NCI-H2081 (cell line): ENCODE measurements at places on chromosomes 3 and 15.
A peak's percentile ranks its signal among the peaks of the same experiment; 100 is the strongest.

- DNase-seq = no peak
These were observed 509.7 kb downstream of the TUSC7 start for GRCh38 chr3:117219296-117219695.

GRCh38 chr15:75640483-75641178 is 607 bp upstream of the IMP3 start:
- DNase-seq = peak; percentile 49

DNA sequence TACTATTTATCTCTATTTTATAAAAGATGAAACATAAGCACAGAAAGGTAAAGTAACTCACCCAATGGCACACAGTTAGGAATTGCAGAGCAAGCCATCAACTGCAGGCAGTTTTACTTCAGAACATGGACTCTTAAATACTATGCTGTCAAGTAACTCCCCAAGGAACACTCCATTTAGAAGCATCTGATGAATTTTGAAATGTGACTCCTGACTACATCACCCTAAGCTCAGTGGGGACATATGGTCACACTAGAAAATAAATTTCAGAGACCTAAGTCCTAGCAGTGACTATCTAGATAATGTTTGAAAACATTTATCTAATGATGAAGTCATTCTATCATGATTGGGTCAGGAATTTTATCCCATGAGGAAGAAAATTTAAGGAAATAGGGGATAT is 272.8 kb upstream of the ARRDC4 start:
- no peak for DNase-seq

DNA sequence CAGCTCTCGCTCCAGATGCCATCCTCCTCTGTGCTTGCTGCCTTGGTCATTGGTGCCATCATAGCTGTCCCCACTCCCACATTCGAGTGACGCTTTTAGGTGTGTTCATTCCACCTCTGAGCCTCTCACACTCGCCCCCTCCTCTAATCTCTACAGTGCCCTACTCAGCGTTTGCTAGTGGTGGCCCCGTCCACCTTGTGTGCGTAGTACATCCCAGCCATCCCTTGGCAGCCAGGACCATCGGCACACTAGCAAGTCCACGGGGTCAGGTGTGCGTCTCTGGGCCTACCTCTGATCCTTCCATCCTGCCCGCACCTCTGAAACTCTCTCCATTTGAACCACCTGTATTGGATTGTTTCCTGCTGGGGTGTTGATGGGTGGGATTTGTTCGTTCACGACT is 54.2 kb upstream of the RGMA start:
- no peak for DNase-seq

- no peak for DNase-seq
These were observed 174.7 kb downstream of the IGF1R start for GRCh38 chr15:98823012-98823458.

DNA sequence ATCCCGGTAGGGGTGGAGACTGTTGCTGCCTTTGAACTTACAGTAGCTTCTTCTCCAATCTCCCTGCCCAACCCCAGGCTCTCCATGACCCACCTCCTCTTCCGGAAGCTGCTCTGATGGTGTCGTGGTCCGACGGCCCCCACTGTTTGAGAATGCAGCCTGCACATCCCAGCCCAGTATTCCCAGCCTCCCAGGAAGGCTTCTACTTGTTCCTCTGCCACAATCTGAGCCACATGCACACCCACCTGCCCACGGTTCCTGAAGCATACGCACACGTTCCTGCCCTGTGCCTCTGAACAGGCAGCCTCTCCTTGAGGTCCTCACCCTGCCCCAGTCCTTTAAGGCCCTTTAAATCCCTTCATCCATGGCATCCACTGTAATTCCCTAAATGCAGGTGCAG is 57.4 kb downstream of the ABTB1 start:
- no peak for DNase-seq

GRCh38 chr3:150296123-150296735 is 111.9 kb upstream of the TSC22D2 start:
- DNase-seq = no peak

DNA sequence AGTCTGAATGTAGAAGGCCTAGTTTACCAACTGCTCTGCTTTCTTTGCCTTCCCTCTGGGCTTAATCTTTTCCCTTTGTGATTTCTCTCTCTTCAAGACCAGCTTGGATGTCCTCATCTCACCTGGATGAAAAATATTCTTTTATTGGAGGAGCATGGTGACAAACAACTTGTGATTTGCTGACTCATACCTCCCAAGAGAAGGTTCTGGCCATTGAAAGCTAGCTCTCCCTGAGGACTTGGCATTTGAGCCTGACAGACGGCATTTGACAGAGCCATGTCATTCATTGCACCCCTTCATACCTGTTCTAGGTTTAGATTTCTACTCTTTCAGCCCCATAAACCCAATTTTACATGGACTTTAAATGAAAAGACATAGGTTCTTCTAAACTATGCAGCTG is 33.3 kb downstream of the ATG7 start:
- no peak for DNase-seq

DNA sequence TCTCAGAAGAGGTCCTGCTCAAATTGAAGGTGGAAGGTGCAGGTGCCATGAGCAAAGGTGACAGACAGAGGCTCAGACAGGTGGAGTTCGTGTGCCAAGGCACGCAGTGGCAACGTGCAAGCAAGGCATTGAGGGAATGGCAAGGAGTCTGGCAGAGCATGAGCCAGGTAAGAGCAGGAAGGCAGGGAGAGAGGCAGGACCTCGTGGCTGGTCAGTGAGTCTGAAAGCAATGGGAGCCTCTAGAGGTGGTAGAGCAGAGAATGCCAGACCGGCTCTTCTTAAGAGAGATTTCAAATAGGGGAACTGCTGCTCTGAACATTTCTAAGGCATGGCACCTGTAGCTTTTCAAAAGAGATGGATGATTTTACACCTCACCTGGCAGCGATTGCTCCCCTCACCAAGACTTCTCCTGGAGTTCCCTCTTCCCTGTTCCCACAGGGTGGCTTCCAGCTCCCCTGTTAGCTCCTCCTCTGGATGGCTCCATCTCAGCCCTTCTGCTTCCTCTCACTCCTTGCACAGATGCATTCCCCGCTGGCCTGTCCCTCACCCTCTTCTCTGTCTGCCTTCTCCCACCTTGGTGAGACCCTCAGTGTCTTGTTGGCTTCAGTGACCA is 2.7 kb downstream of the MYO5C start:
- DNase-seq = no peak

GRCh38 chr3:45064512-45065372 is 38.6 kb downstream of the CLEC3B start:
- no peak for DNase-seq

DNA sequence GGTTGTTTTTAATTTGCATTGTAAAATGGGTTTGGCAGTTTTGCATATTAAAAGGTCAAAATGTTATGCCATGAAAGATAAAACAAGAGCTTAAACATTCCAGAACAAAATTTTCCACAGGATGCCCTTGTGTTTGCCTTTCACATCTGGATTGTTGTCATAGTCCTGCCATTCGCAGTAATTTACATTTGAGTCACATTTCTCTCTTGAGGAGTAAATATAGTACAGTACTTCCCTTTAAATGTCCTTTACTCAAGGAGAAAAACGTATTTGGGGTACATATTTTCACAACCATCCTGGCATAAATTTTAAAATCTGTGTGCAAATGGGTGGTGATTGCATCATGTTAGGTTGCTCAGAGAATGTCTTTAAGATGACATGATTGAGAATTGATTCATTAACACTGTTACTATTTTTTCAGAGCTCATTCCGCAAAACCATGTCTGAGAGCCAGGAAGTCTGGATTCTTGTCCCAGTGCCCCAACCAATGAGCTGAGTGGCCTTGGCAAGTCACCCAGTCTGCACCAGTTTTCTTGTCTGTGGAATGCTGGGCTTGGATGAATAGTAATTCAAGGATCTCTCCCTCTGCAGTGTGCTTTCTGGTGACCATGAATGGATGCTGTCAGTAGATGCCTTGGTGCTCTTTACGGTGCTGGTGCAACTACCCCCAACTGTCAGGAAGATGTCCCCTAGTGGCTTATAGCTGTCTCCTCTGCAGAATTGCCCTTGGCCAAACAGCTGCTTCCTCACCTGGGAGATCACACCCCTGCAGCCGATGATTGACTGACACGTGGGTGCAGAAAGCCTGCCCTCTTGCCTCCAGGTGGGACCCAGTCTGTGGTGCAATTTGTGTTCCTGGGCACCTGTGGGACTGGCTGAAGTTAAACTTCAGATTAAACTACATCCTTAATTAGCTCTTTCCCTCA is 43.0 kb downstream of the ABHD5 start:
- DNase-seq = no peak

DNA sequence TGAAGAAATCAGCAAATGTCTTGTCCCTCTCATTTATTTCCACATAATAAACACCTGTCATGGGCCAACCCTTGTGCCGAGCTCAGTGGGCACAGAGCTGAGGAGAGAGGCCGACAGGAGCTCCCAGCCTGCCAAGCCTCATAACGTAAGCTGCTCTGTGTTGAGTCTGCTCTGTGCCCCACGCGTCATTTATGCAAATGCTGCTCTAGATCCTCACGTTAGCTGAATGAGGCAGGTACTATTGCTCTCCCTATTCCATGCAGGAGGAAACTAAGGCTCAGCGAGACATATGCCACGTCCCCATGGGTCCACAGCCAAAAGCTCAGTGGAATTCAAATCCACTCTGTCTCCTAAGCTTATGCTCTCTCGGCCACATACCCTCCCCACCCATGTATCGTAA is 41.5 kb downstream of the EFCAB12 start:
- DNase-seq = no peak

GRCh38 chr3:62665627-62666437 is 209.4 kb downstream of the CADPS start:
- DNase-seq = peak; percentile 60

- DNase-seq = no peak
These were observed 176.1 kb upstream of the ZPLD1 start for GRCh38 chr3:102258666-102259227.

DNA sequence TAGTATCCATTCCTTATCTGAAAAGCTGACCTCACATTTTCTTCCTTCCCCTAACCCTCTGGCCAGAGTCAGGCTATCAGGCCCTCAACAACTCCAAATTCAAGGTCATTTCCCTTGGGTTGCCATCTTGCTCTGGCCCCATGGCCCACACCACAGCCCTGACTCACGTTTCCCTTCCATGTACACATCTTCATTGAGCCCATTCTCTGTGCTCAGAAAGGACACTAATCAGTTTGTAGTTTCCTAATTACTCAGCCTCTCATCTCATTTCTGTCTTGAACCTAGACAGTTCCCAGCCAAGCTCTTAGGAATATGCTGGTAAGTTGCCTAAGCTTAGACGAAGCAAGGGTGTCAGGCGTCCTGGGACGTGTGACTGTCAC is 14.9 kb downstream of the TGM5 start:
- no peak for DNase-seq

GRCh38 chr3:142998439-142998838 is 2.9 kb upstream of the U2SURP start:
- DNase-seq = no peak

DNA sequence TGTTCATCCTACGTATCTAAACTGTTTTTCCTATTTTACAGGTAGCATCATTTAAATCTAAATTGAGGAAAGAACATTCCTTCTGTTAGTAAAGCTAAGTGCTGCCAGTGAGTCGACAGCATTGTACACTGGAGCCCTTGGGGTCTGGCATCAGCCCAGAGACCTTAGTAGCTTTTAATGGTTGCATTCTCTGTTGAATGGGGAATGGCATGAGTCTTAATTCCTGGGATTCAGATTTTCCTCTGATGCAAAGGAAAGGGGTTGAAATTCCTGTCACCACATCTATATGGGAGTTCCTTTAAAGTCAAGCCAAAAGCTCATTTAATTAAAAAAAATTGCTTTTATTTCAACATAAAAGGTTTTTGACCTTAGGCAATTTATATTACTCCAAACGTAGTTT is 148.4 kb upstream of the GBE1 start:
- no peak for DNase-seq

DNA sequence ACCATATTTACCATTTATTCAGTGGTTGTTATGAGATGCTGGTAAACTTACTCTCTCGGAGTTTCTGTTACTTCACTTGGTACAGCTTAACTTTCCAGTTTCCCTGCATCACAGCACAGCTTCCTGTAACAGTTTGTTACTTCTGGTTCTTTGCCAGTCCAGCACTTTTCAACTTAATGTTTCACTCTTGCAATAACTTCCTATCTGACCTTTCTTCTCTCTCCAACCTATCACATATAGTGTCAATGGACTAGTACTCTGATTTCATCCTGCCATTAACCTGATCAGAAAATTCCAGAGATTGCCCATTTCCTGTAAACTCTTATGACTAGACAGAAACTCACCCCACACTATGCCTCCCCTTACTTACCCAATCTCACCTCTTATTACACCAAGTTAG is 3.9 kb upstream of the ATP11B start:
- DNase-seq = no peak

- no peak for DNase-seq
These were observed 57.4 kb upstream of the ICE2 start for GRCh38 chr15:60536314-60536713.

- DNase-seq = no peak
These were observed 74.0 kb downstream of the SRGAP3 start for GRCh38 chr3:9175421-9175820.

GRCh38 chr15:63156755-63157117 is 541 bp downstream of the RPS27L start:
- no peak for DNase-seq

DNA sequence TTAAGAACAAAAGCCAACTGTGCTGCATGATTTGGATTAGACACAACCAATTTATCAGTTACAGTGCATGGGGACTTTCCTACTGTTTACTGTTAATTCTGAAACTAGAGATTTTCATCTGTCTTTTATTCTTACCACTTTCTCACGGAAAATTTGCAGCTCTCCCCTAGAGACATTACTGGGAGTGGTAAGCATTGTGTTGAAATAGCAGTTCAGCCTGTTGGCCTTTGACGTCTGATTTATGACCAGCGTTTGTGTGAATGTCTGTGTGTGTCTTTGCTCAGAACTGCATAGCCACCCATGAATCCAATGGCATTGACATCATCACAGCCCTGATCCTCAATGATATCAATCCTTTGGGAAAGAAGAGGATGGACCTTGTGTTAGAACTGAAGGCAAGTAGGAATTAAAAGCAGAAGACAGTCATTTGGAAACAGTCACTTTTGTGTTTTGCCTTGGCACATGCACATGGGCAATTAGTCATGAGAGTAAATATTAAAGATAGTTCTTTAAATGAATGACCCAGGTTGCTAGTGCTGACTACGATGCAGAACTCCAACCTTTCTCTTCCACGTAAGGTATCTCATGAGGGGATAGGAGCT is 202.2 kb upstream of the BHLHE40 start:
- no peak for DNase-seq

DNA sequence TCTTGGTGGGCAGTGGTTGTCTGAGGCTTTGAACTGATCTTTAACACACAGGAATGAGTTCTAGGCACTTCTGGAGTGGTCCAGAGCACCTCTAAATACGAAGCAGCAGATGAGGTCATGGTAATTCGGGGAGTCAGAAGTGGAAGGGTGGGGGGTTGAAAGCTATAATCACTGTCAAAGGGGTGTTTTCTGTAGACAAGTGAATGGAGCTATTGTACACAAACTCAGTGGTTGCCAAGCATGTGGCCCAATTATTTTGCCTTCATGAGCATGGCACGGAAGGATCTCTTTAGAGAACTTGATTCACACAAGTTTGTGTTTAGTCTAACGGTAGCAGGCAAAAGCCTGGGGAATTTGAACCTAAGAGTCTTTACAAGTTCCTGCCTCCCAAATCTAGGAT is 6.3 kb downstream of the FRMD5 start:
- peak; percentile 36 for DNase-seq
